Activated CD4-positive, CD25-positive, alpha-beta regulatory T cell (primary cell): ENCODE measurements at places on chromosomes 3 and 15.

DNA sequence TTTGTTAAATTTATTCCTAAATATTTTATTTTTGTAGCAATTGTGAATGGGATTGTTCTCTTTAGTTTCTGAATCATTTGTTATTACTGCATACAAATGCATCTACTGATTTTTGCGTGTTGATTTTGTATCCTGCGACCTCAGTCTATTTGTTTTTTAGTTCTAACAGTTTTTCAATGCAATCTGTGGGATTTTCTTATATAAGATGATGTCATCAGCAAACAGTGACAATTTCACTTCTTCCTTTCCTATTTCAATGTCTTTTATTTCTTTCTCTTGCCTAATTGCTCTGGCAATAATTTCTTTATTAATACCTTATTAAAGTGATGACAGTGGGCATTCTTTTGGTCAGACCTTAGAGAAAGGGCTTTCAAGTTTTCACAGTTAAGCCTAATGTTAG lies 48.0 kb upstream of the CBLB start:
- no peak for DNase-seq

- no peak for DNase-seq
These were observed 422.4 kb downstream of the DIPK2A start for GRCh38 chr3:144394032-144394431.

DNA sequence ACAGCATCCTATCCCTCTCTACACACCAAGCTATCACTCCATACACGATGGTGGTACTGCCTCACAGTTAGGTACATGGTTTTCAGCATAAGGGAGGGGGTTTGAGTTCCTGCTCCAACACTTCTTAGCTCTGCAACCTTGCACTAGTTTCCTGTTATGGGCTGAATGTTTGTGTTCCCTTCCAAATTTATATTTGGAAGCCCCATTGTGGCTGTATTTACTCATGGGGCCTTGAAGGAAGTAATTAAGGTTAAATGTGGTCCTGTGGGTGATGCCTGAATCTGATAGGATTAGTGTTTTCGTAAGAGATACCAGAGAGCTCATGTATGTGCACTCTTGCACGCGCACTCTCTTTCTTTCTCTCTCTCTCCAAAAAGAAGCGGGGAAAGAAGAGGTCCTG lies 259.4 kb downstream of the RORA start:
- no peak for DNase-seq

GRCh38 chr3:3495611-3496010 lies 303.6 kb upstream of the LRRN1 start:
- DNase-seq = no peak

DNA sequence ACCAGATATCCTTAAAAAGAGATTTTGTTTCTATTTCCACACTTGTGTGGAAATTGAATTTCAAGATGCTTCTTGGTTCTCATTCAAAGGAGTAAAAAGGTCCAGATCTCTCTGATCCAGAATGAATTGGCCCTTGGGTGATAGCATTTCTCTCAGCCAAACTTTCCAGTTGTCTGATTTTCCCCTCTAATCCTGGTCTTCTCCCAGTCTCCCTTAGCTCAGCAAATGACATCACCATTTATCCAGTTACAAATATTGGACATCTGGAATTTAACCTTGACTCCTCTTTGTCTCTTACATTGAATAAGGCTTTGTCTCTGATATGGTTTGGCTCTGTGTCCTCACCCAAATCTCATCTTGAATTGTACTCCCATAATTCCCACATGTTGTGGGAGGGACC lies 10.2 kb upstream of the FGF7 start:
- DNase-seq = no peak

DNA sequence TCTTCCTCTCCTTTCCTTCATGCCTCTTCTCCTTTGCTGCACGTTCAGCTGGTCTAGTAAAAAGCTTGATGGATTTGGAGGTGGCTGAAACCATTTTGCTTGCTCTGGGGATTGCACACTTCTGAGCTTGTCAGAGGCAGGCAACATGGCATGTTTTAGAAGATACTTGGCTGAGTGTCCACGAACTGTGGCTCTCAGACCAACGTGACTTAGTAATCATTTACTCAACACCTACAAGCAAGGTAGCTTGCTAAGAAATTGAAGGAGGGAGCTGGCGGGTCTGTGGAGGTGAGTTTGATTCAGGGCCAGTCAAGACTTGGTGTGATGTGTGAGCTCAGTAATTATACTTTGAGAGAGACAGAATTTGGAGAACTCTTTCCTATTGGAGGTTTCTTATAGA lies 196.0 kb downstream of the LPP start:
- DNase-seq = no peak

DNA sequence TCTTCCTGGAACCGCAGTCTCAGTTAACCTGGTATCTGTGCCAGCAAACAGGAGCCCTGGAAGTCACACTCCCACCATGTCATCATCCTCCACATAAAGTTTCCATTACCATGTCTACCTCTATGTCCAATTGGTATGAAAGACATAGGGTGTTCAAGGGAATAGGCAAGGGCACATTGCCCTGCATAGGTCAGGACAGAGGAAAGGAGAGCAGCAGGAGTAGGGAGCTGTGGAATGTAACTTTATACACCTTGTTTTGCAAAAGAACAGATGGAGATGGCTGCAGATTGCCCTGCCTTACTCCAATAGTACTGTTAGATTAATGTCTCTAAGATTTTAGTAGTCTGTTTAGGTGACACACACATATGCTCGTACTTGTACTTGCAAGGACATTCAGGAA lies 1056.4 kb downstream of the NTRK3 start:
- no peak for DNase-seq

DNA sequence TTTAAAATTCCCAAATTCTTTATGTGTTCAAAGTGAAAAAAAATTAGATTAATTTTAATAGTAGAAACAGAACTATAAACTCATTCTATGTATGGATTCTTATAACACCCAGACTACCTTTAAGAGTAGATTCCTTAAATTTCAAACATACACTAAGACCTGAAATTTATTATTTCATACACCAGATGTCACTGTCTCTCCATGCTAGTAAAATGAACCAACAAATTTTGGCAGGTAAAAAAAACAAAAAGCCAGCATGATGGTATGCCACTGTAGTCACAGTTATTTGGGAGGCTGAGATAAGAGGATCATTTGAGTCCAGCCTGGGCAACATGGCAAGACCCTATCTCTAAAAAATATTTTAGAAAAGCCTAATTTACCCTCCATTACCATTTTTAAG lies 461.3 kb upstream of the NAALADL2 start:
- no peak for DNase-seq

GRCh38 chr3:129068291-129068886 lies 7.8 kb downstream of the GP9 start:
- DNase-seq = no peak

GRCh38 chr3:59133311-59133710 lies 83.5 kb upstream of the CFAP20DC start:
- DNase-seq = no peak

GRCh38 chr15:68032672-68033071 lies 21.4 kb upstream of the PIAS1 start:
- no peak for DNase-seq

DNA sequence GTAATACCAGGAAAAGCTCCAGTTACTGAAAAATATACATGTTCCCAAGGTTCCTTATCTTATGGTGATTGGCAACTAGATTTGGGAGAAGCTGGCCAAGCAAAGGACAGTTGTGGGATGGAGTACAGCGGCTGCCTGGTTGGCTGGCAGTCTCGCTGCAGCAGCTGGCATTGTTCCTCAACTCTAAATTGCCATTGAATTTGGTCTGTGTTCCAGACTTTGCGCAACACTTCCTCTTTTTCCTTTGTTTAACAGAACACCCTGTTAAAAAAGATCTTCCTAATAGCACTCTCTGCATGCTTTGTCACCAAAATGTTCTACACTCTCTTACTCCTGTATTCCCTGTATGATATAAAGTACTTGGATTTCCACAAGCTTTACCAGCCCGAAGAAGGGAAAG lies 420.6 kb upstream of the RBMS3 start:
- no peak for DNase-seq

DNA sequence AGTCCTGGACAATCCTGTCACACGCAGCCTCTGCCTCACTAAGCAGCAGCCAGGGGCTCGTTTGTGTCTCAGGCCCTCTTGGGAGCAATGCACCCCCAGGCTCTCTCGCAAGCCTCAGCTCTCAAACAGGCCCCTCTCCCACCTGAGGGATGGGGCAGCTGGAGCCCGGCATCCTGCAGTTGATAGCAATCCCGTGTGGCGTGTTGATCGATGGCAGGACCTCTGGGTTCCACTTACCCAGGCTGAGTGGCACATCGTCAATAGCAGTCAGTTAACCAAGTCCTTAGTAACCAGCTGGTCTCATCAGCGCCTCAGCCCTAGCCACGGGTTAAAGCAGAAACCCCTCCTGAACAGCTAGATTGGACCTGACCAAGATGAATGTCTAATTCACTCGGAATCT lies 36.5 kb upstream of the PLXNA1 start:
- DNase-seq = no peak

DNA sequence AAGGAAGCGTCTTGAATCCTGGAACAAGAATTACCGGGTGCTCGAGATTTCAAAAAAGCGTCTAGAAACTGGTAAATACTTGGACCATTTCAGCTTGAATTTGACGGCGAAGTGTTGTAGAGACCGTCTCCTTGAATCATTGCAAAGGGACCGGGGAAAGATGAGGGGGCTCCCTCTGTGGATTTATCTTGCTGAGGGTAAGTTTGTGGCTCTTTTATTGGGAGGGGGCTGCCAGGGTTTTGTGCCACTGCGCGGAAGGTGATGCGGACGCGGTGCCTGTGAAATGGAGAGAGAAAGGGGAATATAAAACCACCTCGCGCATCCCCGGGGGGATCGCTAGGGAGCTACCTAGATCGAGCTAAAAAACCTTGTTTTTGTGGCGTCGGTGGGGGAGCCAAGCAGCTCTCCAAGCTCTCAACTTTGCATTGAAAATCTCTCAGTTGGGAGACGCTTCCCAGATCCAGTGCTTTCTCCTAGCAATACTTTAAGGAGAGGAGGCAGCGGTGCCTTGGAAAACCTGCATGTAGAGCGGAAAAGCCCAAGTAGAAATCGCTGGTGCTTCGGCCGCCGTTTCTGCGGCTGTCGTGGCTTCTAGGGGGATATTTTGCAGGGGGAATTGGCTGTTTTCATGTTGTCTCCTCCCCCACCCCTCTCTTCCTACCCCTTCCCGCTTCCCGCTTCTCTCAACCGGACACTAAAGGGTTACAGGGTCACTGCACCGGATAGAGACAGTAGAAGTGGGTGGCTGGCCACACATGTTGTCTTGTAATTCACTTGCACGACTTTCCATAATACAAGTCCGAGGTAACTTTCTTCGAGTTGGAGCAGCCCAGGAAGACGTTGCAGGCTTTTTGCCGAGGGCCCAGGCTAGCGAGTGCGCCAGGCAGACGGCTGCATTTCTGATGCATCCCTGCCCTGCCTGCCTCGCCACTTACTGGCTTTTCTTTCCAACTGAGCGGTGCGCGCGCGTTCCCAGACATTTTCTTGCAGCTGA lies 187.6 kb downstream of the NLGN1 start:
- no peak for DNase-seq

GRCh38 chr15:85825719-85826118 lies 31.0 kb upstream of the KLHL25 start:
- DNase-seq = no peak

GRCh38 chr3:66858656-66859381 lies 139.3 kb upstream of the KBTBD8 start:
- no peak for DNase-seq

GRCh38 chr3:193777524-193777923 lies 184.5 kb downstream of the OPA1 start:
- no peak for DNase-seq

DNA sequence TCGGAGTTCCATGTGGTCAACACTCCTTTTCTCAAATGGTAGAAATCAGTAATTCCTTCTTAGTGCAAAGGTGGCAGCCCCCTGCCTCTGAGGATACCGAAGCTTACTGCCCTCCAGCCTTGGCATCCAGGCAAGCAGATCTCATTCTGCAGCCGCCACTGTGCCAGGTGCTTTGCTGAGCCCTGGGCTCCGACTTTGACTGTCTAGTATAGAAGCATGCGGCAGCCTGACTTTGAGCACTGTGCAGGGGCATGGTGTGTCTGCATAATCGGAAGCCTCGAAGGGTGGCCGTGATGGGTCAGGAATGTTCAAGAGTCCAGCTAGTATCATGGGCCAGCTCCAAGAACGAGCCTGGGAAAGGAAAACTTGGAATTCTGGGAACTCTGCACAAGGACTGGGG lies 39.7 kb downstream of the ABTB1 start:
- no peak for DNase-seq

DNA sequence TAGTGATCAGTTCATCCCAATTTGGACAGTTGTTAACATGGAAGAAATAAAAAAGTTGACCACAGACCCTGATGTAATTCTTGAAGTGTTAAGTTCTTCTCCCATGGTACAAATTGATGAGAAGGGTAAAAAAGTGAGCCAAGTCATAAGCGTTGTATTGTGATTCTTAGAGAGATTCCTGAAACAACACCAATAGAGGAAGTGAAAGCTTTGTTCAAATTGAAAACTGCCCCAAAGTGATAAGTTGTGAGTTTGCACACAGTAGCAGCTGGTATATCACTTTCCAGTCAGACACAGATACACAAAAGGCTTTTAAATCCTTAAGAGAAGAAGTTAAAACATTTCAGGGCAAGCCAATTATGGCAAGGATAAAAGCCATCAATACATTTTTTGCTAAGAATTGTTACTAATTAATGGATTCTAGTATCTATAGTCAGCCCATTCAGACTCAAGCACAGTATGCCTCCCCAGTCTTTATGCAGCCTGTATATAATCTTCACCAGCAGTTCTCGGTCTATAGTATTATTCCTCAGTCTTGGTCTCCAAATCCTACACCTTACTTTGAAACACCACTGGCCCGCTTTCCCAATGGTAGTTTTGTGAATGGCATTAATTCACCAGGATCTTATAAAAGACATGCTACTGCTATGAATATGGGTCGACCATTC lies 38.2 kb downstream of the CDIN1 start:
- no peak for DNase-seq

DNA sequence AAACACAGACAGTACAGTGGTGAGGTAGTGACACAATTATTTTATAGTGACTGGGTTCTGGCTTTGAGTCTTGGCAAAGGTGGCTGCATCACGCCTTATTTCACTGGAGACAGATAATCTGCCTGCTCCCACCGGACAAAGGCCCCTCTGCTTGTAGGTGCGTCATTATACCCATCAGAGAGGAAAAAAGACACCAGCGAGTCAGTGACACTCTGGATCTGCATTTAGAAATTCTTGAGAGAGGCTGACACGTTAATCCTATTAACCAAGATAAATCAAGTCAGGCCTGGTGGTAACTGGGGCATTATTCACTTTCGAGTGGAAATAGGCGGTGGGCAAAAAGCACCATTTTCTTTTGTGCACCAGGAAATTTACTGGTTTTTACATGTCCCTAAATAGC lies 76.2 kb downstream of the NR2F2 start:
- DNase-seq = no peak

- DNase-seq = no peak
These were observed 370.4 kb downstream of the TUSC7 start for GRCh38 chr3:117079997-117080396.

- DNase-seq = no peak
These were observed 161.0 kb upstream of the RORA start for GRCh38 chr15:61390138-61390537.

- DNase-seq = no peak
These were observed 380.2 kb upstream of the SEMA6D start for GRCh38 chr15:47337106-47337505.

GRCh38 chr15:88717382-88718031 lies 78.7 kb downstream of the ISG20 start:
- DNase-seq = no peak
